ENCODE measurements at places on chromosomes 7 and 10.

DNA sequence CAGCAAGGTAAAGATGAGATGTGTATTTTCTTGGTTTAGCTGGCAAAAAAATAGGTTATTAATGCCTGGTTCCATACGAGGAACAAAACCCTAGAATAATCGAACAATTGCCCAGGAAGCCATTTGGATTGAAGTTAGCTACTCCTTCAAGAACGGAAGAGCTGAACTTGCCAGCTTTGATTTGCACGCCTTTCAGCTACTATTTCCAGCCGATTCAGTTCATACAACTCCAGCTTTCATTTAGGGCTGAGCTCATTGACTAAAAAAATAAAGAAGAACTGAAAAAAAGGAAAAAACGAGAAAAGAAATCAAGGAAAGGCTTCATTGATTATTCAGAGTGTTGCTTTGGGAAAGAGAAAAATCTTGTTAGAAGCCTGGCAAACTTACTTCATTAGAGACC, 60.4 kb downstream of the PTN start:
- no peak for DNase-seq

GRCh38 chr7:41873741-41874140, 170.9 kb upstream of the INHBA start:
- DNase-seq = no peak

DNA sequence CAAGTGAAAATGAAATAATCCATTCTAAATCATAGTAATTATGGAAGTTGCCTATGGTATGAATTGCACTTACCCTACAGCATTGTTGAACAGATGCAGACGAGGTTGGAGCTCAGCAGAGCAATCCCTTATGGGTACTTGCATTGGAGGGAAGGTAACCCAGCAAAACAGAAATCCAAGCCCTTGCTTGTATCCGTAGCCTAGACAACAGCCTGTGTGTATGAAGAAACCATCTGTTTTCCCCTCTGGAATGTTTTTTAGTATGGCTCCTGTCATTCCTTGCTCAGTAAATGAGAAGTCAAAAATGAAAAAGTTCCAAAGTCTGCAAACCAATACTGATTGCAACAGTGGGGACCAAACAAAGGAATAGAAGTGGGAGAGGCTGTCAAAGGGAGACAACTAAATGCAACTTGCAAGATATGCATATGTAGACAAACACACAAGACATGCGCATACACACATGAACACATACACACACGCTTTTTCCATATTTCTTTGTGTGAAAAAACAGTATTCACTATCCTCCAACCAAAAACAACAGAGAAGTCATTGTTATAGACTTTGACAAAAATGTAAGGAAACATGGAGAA, 260.8 kb downstream of the DYNC1I1 start:
- DNase-seq = no peak

DNA sequence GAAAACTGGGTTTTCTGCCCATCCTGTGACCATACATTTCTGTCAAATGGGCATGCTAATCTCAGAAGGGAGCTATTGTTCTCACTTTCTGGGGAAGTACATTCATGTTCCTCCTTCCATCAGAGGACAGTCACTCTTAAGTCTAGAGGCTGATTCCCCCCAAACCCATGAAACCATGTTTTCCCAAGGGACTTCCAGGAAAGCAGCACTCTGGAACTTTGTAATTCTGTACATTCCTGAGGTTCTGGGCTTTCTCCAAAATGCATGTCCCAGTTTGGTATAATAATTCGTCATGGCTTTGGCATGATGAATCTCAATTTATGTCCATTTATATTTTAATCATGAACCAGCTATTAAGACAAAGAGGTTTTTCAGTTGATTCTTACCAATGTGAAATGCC, 688.1 kb downstream of the LRMDA start:
- no peak for DNase-seq

DNA sequence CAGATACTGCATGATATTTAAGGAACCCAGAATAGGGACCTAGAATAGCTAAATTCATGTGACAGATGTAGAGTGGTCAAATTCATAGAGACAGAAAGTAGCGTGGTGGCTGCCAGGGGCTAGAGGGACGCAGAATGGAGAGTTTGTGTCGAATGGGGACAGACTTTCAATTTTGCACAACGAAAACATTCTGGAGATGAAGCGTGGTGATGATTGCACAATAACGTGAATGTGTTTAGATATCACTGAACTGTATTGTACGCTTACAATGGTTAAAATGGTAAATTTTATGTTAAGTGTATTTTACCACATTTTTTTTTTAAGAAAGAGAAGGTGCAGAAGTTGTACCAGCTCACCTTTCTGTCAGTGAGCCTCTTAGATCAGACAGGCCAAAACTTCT, 137.8 kb upstream of the TNS3 start:
- DNase-seq = no peak

DNA sequence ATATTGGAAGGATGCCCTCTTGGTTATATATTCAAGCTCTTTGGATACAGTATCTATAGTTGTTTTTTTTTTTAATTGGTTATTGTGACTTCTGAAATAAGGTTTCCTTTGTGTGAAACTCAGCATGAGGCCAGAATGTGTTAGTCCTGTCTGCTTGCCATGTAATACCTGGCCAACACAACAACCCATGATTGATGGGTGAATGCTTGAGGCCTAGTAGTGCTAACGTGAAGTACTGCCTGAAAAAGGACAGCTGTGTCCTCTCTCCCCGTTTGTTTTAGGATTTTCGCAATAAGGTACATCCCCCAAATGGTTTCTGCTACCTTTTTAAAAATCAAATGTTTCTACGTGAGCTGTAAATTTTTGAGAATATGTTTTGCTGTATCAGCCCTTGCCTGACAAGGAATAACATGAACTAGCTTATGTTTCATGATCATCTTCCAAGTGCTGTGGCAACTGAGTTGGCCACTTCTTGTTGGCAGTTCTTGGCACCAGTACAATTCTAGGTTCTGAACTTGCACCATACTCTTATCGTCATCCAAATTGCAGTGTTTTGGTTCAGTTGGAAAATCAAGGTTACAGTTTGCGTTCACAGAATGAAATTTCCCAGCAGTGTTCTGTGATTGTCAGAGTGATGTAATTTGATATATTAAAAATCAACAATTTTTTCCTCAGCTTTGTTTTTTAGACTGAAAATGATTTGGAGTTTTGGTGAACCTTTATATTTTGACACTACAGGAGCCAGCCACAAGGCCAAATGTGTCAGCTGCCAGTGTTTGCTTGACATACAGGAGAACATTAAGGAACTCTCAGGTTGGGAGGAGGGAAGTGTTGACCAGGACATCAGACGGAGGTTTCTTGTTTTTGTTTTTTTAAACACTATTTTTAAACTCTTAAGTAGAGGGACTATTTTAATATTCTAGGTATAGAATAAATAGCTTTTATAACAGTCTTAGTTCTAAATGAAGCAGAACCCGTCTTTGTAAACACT, 13.5 kb upstream of the ASCC1 start:
- DNase-seq = no peak

GRCh38 chr10:59748834-59749233, 4.4 kb downstream of the MRLN start:
- no peak for DNase-seq

- no peak for DNase-seq
Observed at GRCh38 chr7:101177644-101178043, 2.4 kb downstream of the NAT16 start.

DNA sequence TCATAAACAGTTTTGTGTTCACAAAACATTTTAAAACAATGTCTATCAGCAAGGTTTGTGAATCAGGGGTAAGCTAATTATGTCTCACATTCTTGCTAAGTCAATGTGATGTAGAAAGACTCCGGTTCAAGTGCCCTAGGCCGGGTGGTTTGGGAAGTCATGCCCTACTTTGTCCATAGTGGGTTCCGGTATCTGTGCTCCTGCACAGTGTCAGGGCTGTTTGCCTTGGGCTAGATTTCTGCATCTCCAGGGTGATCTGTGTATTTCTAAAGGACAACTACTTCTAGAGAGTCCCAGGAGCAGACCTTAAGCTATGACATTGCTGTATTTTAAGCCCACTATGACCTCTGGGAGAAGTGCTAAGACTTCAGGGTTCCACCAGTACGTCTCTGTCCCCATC, 504.1 kb downstream of the PLXNA4 start:
- DNase-seq = no peak

DNA sequence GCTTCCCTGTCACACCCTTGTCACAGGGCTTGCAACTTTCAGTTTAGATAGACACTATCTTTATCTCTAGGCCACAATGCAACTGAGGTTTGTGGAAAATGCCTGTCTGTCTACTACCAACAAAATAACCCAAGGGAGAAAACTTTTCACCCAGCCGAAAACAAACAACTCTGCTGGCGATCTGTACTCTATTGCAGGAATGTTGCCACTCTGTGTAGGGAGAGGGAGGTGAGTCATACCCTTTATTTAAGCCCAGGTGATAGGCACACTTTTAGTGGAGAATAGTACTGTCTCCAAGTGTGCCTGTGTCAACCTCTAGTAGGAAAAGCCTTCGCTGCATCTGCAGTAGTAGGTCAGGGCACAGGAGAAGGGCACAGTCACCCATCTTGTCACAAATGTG, 108.3 kb downstream of the SLC25A40 start:
- no peak for DNase-seq

DNA sequence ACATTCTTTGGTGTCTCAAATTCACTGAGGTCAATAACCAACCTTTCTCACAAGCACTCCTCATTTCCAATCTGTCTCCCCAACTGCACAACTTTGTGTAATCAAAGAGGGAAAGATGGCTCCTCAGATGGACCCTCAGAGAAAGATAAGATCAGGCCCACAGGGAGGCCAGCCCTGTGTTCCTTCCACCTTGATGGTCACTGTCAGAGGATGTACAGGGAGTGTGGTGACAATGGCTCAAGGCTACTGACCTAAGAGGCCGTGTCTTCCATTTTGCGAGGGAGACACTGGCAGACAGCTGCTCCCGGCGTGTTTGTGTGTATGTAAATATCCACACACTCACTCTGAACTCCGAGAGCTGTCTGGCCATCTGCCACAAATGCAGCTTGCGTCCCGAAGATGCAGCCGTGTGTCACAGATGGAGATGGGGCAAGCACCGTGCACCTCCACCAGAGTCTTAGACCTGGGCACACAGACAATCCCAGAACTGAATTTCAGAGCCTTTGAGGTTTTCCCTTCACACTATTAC, 712.1 kb upstream of the NRP1 start:
- no peak for DNase-seq

GRCh38 chr10:47024046-47024322, 112.8 kb downstream of the PTPN20 start:
- no peak for DNase-seq
